ENCODE measurements at places on chromosomes 6 and 20.

DNA sequence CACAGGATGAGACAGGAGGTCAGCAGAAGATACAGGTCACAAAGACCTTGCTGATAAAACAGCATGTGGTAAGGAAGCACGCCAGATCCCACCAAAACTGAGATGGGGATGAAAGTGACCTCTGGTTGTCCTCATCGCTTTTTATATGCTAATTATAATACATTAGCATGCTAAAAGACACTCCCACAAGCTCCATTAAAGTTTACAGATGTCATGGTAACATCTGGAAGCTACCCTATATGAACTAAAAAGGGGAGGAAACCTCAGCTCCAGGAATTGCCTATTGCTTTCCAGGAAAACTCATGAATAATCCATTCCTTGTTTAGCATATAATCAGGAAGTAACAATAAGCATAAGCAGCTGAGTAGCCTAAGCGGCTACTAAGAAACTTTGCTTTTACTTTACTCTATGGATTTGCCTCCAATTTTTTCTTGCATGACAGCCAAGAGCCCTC is 8.4 kb upstream of the RIN2 start:
- DNase-seq, result no peak

GRCh38 chr6:131858765-131859415 is 51.1 kb downstream of the ENPP1 start:
- DNase-seq, result no peak

DNA sequence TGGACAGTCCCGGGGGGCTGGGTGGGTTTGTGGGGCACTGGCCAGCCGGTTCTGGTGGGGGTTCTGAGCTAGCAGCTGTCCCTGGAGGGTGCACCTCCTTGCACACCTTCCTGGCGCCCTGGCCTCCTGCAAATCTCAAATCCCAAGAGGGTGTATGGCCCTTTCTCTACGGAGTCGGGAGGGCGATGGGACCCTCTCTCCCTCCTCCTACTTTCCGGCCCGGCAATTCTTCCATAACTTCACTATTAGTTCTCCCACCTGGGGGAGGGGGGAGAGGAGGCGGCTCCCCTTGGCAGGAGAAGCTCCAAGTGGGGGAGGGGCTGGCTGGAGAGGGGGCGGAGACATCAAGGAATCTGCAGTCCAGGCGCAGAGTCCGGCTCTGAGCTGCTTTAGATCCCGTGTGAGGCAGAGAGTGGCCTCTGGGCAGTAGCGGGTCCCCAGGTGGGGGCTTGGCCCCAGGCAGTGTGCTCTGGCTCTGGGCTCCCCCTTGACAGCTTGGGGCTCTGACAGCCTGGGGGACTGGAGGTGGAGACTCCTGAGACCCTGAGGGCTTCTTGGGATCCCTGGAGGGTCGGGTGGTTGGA is 1.4 kb upstream of the LAMA5 start:
- DNase-seq, result no peak

GRCh38 chr6:126312013-126312665 is 27.8 kb upstream of the CENPW start:
- no peak for DNase-seq

GRCh38 chr6:26394289-26394688 is 7.8 kb upstream of the BTN3A1 start:
- no peak for DNase-seq

DNA sequence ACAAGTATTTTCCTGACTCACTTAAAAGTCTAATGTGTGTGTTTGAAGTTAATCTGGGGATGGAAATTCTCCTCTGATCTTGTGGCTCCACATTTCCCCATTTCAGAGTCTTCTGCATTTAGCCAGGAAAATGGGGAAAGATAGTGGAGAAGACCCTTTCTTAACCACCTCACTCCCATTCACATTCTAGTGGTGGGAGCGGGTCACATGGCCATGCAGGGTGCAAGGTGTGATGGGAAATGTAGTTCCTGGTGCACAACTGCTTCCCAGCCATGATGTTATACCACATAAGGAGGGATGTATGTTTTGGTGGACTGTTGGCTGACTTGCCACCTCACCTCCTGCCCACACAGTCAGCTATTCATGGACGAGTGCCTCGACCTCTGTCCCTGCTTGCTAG is 61.8 kb downstream of the BANF2 start:
- DNase-seq, result no peak

GRCh38 chr6:27861861-27862260 is 50.3 kb downstream of the OR2B2 start:
- DNase-seq, result no peak

- peak; percentile 42 for DNase-seq
Observed at GRCh38 chr6:12605888-12606345, 110.7 kb upstream of the PHACTR1 start.

GRCh38 chr6:170198298-170198697 is 92.6 kb downstream of the DLL1 start:
- DNase-seq, result no peak

DNA sequence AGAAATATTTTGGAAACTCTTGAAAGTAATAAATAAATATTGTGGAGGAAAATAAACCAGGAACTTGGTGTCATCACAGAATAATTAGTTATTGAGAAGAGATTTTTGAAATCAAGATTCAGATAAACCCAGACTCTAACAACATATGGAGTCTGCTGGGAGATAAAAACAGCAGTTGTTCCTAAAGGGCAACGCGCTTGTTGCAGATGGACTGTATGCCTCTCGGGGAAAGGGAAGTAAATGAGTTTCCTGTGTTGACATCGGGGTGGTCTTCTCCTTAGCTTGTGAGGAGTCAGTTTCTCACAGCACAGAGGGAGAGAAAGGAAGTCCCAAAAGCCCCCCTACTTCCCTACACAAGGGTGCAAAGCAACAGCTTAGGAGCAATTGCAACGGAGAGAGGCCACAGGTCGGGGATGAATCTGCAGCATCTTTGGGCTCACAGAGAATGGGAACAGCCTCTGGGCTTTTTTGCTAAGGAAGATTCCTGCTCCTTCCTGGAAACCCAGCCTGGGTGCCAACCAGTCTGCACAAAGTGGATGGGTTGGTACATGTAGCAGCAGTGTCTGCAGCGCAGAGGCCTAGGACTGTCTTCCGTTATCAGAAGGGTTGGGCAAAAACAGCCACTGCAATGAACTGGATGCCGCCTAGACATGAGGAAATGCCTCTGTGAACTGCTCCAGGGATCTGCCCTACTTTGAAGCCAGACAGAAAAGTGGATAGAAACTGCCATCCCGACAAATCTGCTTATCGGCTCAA is 603.0 kb upstream of the NRSN1 start:
- DNase-seq, result no peak

- DNase-seq, result peak; percentile 91
Observed at GRCh38 chr6:167113047-167113754, 9.7 kb upstream of the CCR6 start.

- DNase-seq, result no peak
Observed at GRCh38 chr20:41499064-41499463, 119.1 kb downstream of the CHD6 start.

DNA sequence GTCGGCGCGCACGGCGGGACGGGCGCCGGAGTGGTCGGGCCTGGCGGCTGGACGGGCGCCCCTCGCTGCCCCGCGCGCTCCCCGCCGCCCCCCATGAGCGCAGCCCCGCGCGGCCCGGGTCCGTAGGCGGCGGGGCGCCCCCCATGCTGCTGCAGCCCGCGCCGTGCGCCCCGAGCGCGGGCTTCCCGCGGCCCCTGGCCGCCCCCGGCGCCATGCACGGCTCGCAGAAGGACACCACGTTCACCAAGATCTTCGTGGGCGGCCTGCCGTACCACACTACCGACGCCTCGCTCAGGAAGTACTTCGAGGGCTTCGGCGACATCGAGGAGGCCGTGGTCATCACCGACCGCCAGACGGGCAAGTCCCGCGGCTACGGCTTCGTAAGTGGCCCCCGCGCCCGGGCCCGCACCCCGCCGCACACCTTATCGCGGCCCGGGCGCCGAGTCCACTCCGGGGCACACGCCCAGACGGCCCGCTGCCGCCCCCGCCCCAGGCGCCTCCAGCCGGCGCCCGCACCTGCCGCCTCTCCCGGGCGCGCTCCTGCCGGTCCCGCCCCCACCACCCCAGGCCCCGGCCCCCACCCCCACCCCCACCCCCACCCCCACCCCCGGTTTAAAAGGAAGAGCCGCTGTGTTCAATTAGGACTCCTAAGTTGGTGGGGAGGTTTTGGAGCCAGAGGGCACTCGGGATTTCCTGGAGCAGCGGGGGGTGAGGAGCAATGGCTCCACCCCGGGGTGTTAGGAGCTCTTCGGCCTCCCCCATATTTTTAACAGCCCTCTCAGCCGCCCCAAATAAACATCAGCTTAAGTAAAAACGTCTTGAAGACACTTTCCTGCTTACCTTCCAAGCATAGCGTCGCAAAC is 474 bp downstream of the RBM38 start:
- DNase-seq, result peak; percentile 38

DNA sequence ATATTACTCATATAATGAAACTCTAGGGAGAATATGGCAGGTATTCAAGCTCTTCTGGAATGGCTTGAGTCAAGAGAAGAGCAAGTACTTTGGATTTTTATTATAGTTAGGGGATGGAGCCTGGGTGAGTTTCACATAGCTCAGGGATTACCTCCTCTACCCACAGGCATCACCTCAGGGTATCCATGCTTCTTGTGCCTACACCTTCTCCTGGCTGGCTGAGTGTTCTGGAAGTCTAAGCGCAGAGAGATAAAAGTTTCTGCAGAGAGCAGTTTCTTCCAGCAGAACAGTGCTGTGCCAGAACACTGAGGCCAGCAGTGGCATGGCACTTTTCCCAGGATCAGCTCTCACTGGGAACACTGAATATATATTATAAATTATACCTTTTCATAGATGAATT is 199.7 kb upstream of the KCNQ5 start:
- no peak for DNase-seq

DNA sequence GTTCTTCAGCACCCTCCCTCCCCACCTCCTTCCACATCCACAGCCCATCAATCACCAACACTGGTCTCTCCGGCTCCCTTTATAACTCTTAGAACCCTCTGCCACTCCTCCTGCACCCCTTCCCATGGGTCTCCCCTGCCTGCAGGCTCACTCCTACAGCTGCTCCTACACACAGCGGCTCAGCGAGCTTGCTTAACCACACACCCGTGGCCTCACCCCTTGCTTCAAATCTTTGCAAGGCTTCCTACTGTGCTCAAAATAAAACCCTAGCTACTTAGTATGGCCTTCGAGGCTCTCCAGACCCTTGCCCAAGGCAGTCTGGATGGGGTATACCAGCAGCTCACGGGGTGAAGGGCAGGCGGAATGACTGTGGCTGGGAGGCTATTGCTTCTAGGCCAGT is 63.7 kb downstream of the JPH2 start:
- no peak for DNase-seq

GRCh38 chr6:39931607-39932006 is 2.7 kb downstream of the MOCS1 start:
- DNase-seq, result no peak

GRCh38 chr20:35329435-35330139 is 37.4 kb upstream of the FAM83C start:
- DNase-seq, result no peak

GRCh38 chr6:45115696-45116095 is 212.4 kb upstream of the RUNX2 start:
- DNase-seq, result no peak

DNA sequence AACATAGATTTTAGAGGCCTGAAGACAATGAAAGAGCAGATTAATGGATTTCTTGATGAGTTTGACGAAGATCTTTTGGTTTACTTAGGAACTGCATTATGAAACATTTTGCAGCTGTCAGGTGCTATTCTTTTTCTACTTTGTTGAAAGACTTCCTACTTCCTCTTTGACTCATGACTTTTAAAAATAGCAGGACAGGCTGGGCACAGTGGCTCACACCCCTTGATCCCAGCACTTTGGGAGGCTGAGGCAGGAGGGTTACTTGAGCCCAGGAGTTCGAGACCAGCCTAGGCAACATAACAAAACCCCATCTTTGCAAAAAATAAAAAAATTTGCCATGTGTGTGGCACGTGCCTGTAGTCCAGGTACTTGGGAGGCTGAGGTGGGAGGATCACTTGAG is 52.0 kb downstream of the ITCH start:
- no peak for DNase-seq

- no peak for DNase-seq
Observed at GRCh38 chr6:64243618-64244017, 608.0 kb downstream of the PHF3 start.

DNA sequence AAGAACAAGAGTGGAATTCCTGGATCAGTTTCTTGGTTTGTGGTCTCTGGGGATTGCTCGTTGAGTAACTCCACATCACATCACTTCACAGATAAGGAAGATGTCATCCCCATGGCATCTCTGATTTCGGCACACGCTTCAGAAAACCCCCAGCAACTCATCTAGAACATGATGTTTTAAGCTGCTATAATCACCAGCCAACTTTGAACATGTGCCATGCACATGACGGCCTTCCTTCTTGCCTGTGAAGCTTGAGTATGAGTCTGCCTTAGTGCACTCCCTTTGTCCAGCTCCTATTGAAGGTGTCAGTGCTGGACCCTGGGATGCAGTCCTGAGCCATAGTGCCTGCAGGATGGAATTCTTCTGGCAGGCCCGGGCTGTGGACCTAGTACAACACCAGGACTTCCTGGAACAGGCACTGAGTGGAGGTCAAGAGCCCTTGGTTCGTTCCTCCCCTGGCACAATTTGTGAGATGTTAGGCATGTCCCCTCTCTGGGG is 231.5 kb upstream of the SUPT3H start:
- DNase-seq, result no peak

DNA sequence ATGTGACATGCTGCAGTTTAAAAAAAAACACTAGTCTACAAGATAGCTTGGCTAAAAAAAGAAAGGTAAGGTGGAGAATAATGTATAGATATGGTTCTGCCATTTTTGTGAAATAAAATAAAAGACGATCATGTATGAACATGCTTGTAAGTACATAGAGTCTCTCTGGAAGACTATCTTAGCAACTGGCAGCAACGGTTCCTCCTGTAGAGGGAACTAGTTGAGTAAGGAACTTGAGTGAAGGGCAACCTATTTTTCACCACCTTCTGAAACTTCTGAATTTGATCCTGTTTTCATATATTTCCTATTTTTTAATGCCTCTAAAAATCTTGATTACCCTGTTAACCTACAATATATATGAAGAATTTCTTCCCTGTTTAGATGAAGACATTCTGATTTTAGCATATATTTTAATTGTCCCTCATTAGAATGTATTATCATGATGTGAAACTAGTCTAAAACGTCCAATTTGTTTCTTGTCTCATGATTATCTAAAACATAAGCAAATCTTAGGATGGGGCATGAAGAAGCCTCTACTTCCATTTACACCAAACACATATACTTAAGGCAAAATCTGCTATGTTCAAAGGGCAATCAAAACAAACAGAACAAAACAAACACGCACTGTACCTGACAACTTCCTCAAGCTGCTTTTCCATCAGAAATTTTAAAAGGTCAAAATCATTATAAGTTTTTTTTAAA is 202.5 kb downstream of the ISM1 start:
- DNase-seq, result no peak

- DNase-seq, result no peak
Observed at GRCh38 chr20:45433316-45433715, 17.4 kb downstream of the PIGT start.

All from naive B cell (primary cell).